ENCODE measurements at places on chromosomes 4 and X.

DNA sequence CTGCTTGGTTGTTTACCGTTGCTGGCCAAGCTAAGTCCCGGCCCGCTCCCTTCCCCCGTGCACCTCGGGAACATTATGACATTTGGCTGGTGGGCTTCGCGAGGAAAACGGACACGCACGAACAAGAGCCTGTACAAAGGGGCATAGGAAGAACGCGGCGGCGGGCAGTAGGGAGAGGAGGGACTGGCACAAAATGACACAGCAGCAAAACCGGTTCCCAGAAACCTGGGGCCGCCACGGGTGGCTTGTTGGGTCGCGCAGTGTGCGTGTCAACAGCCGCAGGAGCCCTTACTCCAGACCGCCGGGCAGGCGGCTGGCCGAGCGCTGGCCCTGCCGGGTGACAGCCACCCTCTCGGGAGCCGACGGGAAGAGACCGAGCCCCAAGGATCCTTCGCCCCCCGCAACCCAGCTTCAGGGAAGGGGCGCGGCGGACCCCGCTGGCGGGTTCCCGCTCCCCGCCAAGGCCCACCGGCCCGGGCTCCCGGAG, 1.6 kb upstream of the LIN54 start:
- DNase-seq, result no peak

DNA sequence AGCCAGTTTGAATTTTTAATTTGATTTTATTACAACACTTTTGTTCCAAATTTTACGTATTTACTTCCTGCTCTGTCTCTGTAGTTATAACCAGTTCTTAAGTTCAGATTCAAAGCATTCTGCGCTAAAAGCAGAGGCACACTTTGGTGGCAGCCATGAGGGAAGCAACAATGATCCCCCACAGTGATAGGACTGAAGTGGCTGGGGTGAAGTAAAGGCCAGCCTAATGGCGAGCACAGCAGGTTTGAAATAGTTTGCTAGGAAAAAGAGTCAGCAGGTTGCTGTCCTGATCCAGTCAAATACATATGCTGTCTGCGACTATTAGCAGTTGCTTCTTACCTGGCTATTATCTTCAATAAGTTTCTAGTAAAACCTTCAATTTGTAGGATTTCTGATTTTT, 176.3 kb downstream of the RPA4 start:
- DNase-seq, result no peak

- DNase-seq, result no peak
Observed at GRCh38 chr4:142331132-142331531, 515.0 kb downstream of the INPP4B start.

- DNase-seq, result no peak
Observed at GRCh38 chrX:123477673-123478072, 255.2 kb downstream of the THOC2 start.

DNA sequence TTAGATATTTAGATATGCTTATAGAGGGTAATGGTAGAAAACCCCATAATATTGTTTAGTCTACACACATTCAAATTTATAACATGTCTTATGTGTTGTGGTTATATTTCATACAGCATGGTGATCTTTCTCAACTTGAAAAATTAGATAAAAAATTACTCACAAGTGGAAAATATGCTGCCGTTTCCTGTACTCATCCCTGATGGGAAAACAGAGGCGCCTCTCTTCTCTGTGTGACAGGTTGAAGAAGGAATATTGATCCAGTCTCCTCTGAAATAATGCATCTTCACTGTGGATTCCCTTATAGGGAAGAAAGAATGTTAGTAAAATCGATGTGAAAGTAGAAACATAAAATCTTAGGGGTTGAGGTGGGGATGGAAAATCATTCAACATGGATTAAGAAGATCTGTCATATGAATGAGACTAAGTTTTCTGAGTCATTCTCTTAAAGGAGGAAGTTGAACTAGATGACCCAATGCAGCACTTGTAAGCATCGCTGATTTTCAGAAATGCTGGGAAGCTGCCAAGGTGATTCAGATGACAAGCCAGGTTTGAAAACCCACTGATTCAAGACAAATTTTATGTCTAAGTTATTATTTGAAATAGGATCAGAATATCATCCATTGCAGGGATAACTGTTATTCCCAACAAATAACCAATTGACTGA, 70.7 kb downstream of the ANKRD50 start:
- DNase-seq, result no peak

DNA sequence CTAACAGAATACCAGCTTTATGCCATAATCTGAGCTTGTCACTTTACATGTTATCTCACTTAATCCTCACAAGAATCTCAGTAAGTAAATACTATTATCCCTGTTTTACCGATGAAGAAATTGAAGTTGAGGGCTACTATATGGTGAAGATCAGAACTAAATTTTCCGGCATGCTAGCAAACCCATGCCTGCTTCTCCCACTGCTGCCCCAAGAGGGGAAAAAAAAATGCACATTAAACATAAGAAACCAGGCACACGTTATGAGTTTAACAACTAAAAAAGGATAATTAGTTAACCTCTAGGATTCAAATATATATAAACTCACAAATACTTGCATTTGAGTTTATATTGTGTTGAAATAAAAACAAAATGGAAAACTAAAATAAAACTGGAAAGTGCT, 10.8 kb downstream of the SLC10A7 start:
- no peak for DNase-seq

DNA sequence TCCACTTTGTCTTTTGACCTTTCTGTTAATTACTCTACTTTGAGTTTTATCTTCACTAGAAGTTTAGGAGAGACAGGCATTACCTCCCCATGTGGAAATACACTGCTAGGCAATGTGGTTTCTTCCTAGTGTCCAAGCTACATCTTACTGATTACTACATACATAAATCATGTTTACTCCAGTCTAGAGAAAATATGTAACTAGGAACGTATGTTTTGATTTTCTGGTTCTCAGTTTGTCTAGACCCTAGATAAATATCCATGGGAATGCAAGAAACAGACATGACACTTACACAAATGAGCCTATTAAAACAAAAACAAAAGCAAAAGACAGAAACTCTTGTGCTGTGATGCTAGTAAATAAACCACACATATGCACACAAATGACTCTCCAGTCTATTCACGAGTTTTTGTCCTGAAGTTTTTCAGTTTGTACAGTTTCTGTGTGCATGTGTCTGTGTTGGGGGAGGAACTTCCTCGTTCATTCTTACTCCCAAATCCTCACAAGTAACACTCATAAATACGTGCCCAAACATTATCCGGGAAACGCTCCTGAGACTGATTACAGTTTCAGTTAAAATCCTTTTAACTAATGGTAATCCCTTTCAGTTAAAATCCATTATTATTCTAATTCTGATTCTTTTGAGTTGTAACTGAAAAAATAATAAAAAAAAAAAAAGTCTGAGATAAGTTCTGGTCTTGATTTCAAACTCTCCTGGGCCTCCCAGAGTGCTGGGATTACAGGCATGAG, 283.5 kb upstream of the FTHL17 start:
- DNase-seq, result no peak

- no peak for DNase-seq
Observed at GRCh38 chr4:74202062-74202586, 44.2 kb downstream of the MTHFD2L start.

DNA sequence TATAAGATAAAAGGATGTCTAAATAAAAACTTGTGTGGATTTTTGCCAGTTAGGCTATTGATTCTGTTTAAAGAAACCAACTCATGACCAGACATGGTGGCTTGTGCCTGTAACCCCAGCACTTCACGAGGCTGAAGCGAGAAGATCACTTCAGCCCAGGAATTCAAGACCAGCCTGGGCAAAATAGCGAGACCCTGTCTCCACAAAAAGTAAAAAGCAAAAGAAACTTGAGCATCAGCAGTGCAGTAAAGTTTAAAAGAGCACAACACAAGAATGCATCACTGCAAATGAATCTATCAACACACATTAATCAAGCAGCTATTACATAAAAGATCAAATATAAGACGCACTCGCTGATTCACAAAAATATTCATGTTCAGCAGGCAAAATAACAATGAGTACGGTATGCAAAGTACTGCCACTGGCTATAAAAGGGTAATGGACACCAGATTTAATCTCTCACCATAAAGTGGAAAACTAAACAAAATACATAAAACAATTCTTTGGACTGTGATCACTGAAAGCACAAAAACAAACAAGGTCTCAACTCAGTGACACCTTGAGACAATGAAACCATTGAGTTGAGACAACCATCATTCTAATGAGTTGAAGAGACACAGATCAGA, 41.3 kb downstream of the LRBA start:
- no peak for DNase-seq

DNA sequence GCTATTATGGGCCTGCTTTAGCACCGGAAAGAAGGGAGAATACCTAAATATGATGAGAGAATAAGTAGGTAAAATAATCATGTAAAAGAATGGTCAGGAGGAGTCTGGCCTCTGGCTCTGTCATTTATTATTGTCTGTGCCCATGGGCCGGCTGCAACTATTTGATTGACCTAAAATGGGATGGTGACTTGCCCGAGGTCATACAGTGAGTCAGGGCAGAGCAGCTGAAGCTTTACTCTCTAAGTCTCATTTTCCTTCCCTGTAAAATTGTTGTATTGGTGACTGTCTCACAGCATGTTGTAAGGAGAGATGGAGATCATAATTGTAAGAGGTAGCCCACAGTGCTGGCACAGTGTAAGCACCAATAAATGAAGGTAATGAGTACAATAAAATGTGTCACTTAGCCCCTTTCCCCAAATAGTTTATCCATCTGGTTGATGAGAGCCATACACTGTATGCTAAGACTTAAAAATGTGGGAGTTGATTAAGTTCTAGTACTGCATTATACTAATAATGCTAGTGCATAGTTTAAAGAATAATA, 39.6 kb downstream of the RUFY3 start:
- DNase-seq, result no peak

DNA sequence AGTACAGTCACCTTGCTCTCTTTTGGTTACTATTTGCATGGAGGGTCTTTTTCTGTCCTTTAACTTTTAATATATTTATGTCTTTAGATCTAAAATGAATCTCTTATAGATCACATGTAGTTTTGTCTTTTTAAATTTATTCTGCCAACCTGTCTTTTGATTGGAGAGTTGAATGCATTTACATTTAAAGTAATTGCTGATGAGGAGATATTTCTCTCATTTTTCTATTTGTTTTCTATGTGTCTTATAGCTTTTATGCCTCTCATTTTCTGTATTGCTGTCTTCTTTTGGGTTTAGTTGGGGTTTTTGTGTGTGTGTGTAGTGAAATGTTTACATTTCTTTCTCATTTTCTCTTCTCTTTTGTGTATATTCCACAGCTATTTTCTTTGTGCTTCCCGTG, 123.5 kb downstream of the TBC1D19 start:
- DNase-seq, result no peak

- no peak for DNase-seq
Observed at GRCh38 chr4:138616775-138617174, 374.6 kb upstream of the SLC7A11 start.

DNA sequence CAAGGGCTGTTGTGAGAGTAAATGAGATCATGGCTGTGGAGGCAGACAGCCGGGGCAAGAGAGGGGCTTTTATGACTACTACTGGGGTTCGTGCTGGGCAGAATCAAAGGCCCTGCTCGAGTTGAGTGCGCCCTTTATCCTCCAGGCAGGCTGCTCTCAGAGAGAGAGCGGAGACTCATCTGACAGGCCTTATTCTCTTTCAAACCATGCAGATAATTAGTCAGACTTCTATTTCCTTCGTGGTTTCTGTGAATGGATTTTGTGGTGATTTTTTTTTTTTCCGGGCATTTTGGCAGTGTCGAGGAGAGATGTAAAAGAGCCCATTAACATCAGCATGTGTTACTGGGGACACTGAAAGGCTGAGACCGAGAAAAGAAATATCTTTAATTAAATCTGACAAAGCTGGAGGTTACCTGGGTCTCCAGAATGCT, 73.6 kb downstream of the MED28 start:
- no peak for DNase-seq

DNA sequence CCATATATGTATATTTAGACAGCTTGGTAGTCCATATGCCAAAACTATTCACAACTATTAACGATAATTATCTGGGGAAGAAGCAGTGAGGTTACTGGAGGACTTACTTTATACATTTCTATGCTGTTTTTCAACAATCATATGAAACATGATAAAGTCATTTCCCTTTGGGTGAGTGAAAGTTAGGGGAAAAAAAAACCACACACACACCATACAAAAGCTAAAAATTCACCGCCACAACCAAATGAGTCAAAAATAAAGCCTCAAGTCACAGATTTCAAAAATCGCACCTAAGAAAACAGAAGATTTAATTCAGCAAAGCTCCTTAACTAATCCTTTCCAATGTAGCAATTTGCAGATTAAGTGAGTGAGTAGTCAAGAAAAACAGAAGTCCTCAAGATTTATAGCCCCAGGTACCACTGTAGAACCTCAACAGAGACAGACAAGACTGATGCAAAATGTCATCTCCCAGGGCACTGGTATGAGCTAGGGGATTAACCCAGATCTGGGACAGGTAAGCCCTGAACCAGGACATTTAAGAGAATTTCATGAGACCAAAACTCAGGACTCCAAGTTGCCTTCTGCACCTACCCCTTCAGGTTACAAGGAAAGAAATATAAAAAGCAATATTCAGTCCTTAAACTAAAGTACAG, 35.1 kb downstream of the SYTL4 start:
- no peak for DNase-seq

GRCh38 chr4:6926681-6927478, 17.3 kb downstream of the TBC1D14 start:
- DNase-seq, result no peak

DNA sequence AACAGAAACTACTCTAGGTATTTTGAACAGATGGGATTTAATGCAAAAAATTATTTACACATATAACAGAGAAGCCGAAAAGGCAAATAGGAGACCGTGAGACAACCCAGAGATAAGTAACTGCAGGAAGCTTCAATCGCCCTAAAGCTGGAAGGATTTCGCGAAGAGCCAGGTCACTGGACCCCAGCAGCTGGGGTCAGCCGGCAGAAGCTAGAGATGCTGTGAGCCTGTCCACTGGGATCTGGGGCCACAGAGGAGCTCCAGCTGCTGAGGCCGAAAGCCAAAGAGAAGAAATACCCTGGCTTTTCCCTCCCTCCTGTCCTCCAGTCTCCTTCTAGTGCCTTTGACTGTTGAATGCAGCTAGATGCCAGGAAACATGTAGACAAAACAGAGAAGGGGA, 192.8 kb upstream of the BCOR start:
- no peak for DNase-seq

- DNase-seq, result no peak
Observed at GRCh38 chr4:70829015-70829414, 10.7 kb downstream of the GRSF1 start.

GRCh38 chr4:94757192-94758140, at the start of gene BMPR1B:
Gene BMPR1B, plus strand, starts transcription at chr4:94757955. Its CDS starts 346,470 bp downstream, at chr4:95104425.
- no peak for DNase-seq

- no peak for DNase-seq
Observed at GRCh38 chrX:133297284-133297683, 79.1 kb upstream of the TFDP3 start.

GRCh38 chrX:43003204-43003565, 225.2 kb upstream of the PPP1R2C start:
- no peak for DNase-seq

DNA sequence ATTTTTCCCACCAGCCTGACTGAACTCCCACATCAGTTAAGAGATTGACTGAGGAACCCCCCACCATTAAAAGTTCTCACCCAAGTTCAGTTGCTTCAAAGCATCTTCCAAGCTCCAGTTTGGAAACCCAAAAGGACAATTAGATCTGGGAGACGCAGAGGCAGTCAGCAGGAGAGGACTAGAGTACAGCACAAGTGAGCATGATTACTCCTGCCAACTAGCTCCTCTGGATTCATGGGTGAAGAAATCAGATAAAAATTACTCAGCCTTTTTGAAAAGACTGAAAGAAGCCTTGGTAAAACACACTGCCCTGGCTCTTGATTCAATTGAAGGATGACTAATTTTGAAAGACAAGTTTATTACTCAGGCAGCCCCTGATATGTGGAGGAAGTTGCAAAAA, 297.5 kb downstream of the ADAM29 start:
- no peak for DNase-seq

- DNase-seq, result no peak
Observed at GRCh38 chr4:113398441-113399143, 349.1 kb downstream of the ANK2 start.
